ENCODE measurements at places on chromosomes 3 and 15.
A peak's percentile ranks its signal among the peaks of the same experiment; 100 is the strongest.

DNA sequence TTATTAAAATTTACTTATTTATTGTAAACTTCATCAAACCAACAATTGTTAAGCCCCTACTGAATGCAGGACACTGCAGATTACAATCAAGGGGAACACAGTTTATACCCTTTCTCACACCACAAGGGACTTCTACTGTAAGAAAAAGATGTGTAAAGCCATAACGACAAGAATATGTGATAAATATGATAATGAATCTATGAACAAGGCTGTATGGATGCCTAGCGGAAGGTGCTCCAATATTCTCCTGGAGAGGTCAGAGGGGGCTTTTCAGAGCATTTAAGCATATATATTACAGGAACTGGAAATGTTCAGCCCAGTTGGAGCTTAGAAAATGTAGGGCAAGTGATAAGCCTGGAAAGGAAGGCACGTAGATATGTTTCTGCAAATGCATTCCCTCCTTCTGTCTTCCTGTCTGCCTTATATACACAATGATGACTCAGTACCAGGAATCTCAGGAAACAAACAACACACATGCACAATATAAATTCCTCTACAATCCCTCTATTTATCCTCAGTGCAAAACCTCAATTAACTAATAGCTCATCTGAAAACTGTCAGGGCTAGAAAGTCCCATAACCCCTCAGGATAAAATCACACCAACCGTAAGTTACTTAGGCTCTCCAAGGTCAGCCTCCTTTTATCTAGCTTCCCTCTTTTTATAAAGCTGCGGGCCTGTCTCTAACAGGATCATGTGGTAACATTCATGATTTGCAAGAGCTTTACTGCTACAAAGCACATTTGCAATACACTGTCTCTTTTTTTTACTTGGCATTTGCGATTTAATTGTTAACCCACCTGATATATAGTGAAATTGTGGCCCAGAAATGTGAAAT, 393.1 kb downstream of the LPP start:
- DNase-seq, result no peak

DNA sequence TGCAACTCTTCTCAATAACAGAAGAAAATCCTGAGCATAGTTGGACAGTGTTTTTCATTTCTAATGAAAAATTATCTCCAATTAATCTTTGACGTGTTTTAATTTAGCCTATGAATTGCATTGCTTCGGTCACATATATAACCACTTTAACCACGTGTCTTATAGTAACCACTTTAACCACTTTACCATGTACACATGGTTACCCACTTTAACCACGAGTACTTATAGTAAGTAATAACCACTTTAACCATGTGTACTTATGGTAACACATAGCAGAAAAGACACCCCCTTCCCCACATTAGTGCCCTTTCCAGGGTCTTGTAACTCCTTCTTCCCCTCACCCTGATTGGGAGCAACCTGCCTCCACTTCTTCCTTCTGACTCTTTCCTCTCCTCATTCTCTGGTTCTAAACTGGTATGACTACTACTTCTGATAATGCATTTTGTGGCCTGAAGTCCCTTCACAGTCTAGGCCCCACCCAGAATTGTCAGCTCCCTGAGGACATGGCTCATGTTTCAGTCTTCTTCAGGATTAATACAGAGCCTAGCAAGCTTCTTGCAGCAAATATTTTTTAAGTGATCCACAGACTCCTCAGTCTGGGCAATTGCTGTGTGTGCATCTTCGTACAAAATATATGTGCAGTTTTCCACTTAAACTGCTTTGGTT, 25.0 kb downstream of the SLC7A14 start:
- DNase-seq, result no peak

DNA sequence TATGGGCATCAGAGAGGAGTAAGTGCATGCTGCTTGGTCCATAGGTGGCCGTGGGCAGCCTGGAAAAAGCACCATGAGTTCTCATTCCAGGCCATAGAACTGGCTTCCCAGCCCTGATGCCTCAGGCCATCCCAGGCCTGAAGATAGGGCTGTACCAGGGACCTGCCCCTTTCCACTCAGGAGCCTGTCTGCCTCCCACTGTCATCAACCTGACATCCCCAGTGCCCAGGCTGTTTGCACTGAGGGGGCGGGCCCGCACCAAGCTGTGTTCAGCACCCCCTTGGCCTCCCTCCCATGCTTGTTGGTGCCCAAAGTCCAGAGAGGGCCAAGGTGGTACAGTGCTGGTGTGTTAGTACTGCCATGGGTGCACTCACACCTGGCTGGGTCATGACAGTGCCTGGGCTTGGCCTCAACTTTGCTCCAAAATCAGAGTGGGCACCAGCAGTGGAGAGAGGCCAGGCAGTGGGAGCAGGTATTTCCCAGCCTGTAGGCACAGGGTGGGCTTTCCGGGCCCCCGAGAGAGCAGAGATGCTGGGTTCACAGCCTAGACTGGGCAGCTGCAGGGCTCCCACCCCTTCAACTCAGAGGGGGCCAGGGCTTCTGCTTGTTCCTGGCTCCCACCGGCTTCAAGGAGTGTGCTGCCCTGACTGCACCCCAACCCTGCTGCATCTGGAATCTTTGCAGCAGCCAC, 556.1 kb downstream of the SI start:
- DNase-seq, result no peak

GRCh38 chr3:160225176-160226025, at the start of gene C3orf80:
Gene C3orf80, plus strand, starts transcription at chr3:160225422. Its CDS starts 214 bp downstream, at chr3:160225636.
- DNase-seq, result no peak

DNA sequence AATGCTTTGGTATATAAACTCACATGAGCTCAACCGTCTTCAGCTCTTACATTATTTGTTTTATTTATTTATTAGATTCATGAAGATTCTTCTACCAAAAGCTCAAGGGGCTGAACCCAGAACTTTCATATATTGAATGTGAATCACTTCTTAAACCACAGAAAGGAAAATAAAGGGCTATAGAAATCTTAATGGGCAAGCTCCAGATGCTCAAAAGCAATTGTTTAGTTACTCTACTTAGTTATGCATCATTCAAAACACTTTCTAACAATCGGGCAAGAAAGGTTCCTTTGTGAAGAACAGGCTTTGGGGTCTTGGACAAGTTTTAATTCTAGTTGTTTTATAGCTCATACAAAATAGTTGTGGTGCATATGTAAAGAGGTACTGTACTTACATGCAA, 380.2 kb downstream of the TIGIT start:
- no peak for DNase-seq

- no peak for DNase-seq
Measured at GRCh38 chr3:100796556-100796955, 87.3 kb downstream of the TFG start.

- DNase-seq, result peak; percentile 37
Measured at GRCh38 chr15:74955796-74956647, 550 bp downstream of the RPP25 start.

- DNase-seq, result no peak
Measured at GRCh38 chr3:113532698-113533533, 561 bp downstream of the SIDT1 start.

- no peak for DNase-seq
Measured at GRCh38 chr3:42019953-42020260, 58.0 kb upstream of the ULK4 start.

DNA sequence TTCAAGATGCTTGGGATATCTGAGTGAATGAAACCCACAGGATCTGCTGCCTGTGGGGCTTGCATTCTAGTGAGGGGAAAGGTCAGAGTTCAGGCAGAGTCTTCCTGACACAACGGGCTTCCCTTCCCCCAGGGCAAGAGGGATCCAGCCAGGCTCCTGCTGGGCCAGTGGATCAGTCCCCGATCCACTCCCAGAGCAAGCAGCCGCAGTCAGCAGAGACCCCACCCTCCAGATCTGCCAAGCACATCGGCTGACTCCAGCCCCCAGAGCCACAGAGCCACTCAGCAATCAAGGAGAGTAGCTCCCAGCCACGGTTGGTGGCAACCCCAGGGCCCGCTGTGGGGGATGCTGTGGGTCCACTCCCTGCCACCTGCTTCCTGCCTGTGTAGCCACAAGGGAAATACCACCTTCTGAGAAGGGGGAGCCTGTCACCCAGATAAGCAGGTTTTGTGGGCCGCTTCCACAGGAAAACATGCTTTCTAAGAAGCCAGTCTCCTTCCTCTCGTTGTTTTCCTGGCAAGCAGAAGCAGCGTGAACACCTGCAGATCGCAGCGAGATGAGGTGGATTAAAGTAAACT, 44.9 kb downstream of the CPN2 start:
- peak; percentile 26 for DNase-seq

- no peak for DNase-seq
Measured at GRCh38 chr15:99440551-99441443, 125.0 kb upstream of the MEF2A start.

DNA sequence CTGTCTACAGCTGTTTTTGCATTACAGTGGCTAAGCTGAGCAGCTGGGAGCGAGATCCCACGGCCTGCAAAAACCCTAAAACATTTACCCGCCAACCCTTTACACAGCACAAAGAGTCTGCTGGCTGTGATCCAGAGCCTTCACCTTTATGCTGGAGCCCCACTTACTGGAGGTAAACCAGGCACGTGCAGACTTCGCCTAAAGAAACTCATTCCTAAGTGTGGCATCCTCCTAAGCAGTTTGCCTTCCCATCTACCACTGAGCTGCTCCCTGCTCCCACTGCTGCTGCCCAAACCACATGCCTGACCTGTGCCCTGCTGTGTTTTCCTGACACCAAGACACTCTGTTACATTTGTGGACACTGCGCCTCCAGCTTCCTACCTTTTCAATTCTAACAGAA, 53.0 kb downstream of the CHSY1 start:
- DNase-seq, result no peak
